DMS53 (cell line): ENCODE measurements at places on chromosomes 3 and 15.

DNA sequence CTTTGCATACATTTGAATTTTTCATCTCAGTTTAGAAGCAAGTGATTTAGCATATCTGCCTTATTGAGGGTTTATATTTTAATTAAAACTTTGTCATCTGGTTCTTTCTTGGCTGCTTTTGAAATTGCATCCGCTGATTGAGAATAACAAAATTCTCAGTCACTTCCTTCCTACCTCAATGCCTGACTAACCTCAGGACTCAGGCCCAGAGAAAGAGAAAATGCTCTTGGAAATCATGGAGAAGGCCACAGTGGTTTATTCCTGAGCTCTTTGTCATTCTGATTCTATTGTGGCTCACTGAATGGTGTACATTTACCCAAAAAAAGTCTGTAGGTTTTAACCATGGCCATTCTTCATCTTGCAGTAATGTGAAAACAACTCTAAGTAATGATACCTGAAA lies 533.9 kb downstream of the TBL1XR1 start:
- peak; percentile 22 for DNase-seq

DNA sequence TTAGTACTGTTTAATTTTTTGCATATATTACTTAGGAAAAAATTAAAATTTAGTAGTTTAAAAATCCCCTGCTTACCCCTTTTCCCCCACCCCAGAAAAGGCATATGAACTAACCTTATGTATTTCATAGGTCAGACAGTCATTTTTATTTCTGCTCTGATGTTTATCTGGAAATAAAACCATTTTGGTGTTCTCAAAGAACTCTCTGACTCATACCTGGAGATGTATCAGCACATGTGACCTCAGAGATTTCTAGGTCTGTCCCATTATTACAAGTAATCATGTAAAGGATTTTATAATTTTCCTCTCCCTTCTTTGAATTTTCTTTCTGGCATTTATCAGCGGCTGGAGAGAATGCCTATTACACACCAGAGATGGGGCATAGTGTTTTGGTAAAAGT lies 14.1 kb upstream of the CCR8 start:
- no peak for DNase-seq

GRCh38 chr3:42164656-42165055 lies 73.5 kb downstream of the TRAK1 start:
- DNase-seq: no peak

DNA sequence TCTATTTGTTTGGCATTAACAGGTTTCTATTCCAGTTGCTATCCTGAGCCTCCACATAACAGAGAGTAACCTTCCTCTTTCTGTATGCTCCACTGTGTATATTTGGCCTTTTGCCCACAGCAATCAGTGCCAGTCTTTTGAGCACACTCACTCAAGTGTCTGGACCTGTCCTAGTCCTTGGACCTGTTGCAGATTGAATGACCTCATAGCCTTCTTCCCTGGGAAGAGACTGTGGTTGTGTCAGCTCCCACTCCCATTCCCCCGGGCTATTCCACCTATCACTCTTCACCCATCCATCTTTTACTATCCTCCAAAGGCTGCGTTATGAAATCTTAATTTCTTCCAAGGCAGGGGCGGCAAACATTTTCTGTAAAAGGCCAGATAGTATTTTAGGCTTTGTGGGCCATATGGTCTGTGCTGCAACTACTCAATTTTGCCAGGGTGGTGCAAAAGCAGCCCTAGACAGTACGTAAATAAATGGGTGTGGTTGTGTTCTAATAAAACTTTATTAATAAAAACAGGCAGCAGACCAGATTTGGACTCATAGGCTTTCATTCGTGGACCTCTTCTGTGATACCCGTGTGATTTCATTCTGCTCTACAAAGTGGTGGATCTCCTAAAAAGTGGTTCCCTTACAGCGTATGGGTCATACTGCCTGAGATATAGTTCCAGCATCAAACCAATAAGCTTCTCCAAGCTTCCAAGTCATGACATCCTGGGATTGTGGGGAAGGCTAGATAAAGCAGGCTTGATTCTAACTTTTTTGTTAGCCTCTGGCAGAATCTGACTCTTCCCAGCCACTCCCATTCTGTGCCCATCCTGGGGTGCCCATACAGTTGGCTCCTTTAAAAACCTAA lies 57.4 kb downstream of the CDAN1 start:
- no peak for DNase-seq

- DNase-seq: no peak
Observed at GRCh38 chr15:73982222-73982962, 9.7 kb downstream of the STOML1 start.

DNA sequence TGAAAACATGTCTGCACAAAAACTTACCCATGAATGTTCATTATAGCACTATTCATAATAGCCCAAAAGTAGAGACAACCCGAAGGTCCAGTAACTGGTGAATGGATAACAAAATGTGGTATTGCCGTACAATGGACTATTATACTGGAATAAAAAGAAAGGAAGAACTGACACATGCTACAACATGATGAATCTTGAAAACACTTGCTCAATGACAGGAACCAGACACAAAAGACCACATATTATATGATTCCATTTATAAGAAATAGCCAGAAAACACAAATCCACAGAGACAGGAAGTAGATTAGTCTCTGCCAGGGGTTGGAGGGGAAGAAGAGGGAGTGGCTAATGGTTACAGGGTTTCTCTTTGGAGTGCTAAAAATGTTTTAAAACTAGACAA lies 18.3 kb downstream of the SHC4 start:
- DNase-seq: no peak

GRCh38 chr15:97874139-97874538 lies 86.4 kb upstream of the ARRDC4 start:
- DNase-seq: no peak

DNA sequence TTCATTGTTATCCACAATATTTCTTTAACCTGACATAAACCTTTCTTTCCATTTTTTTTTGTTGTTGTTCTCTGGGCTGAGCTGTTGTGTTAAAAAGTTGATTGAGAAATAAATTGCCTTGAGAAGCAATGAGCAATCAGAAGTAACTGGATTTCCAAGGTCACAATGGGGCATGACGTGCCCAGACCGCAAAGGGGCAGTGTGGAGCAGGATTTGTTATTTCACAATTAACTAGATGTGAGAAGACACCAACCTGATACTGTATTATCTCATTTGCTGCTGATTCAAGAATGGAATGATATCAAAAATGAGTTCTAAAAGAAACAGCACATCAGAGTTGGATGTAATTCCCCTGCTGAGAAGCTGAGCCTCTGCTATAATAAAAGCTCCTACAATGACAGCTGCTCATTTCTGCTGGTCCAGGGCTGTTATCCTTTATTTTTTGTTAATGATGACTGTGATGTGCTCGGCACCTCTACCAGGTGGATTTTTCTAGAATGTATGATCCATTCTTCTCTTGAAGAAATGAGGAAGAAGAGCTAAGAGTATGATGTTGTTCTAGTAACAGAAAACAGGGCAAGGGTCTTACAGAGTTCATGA lies 28.1 kb downstream of the CPNE4 start:
- DNase-seq: peak; percentile 57

DNA sequence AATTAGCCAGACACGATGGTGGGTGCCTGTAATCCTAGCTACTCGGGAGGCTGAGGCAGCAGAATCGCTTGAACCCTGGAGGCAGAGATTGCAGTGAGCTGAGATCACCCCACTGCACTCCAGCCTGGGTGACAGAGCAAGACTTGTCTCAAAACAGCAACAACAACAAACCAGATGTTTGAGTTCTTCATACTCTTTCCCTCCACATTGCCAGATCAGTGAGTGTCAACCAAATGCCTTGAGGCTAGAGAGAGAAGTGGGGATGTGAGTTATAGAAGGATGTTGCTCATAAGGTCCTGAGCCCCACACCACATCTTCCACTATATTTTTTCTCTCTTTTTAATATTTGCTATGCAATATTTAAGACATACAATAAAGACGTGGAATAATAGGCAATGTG lies 19.8 kb downstream of the MAPKBP1 start:
- DNase-seq: no peak

- DNase-seq: no peak
Observed at GRCh38 chr3:88301273-88301995, 151.7 kb downstream of the C3orf38 start.

- DNase-seq: no peak
Observed at GRCh38 chr3:99666201-99666600, 27.8 kb downstream of the COL8A1 start.

- peak; percentile 84 for DNase-seq
Observed at GRCh38 chr3:155745795-155746550, 1.1 kb upstream of the PLCH1 start.

DNA sequence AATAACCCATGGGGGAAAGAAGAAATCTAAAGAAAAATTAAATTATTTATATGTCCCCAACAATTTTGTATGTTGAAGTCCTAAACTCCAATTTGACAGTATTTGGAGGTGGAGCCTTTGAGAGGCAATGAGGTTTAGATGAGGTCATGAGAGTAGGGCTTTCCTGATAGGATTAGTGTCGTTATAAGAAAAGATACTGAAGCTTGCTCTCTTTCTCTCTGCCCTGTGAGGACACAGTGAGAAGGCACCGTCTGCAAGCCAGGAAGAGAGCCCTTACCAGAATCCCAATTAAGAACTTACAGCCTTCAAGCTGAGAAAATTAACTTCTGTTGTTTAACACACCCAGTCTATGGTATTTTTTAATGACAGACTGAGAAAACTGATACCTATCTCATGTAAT lies 16.1 kb upstream of the OR5AC2 start:
- DNase-seq: peak; percentile 3

DNA sequence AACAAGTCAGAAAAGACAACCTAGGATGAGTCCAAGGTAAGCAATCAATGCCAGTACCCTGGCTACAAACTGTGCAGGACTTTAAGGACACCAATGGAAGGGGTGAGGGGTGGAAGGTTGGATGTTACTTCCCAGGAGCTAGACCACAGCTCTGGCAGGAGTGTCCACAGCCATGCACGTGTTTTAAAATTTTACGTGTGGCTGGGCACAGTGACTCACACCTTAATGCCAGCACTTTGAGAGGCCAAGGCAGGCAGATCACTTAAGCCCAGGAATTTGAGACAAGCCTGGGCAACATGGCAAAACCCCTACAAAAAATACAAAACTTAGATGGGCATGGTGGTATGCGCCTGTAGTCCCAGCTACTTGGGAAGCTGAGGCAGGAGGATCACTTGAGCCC lies 14.7 kb upstream of the HDC start:
- DNase-seq: no peak

DNA sequence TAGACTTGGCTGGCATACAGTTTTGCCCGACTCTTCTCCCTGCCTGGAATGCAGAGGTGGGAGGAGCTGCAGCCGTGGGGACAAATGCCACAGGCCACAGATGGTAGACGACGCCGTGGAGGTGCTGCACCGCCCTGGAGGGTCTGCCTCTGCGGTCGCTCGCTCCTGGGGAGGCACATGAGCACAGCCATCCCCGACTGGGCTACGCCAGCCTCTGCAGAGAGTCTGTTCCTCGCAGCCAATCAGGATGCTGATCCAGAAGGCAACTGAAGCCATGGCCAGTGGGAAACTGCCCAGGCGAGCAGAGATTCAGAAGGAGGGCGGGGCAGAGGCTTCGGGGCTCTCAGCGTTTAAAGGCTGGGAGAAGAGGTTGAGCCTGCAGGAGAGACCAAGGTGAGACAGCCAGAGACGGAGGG lies 11.9 kb upstream of the LRRC15 start:
- DNase-seq: peak; percentile 78

- DNase-seq: peak; percentile 67
Observed at GRCh38 chr15:92845126-92845508, 55.0 kb upstream of the CHD2 start.

GRCh38 chr3:13470894-13471574 lies 9.1 kb upstream of the HDAC11 start:
- DNase-seq: peak; percentile 77

DNA sequence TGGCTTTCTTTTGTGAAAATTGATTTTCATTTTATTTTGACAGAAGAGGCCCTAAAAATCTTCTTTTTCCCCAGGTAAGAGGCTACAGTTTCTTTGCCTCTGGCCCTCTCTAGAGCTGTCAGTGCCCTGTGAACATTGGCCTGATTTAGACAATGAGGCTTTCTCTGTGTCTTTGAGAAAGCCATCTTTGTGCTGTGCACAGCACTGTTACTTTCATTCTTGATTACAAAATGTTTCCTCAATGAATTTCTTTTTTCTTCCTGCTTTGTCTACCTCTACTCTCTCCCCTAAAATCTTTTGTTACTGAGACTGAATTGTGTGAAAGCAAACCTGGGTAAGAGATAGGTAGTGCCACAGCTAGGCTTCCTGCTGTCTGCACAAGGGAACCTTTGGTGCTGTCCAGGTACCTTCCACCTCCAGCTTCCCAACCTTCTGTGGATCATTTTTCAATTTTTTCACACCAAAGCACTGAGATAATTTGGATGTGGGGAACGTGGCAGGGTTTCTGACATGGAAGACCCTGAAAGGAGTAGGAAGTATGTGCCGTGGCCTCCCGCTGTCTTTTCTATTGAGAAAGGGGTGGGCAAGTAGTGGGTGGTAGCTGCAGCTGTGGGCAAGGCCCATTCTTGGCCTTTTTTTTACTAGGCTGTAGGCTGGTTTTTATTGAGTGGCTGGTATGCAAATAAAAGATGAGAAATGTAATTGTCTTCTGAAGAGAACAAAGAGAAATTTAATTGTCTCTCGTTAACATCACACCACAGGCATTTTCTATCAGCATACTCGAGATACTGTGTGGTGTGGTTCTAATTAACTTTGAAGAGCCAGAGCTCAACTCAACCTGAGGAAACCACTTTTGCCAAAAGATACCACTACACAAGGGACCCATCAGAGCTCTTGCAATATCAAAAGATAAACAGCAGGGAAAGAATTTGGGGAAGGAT lies 21.0 kb downstream of the RAB8B start:
- DNase-seq: no peak

DNA sequence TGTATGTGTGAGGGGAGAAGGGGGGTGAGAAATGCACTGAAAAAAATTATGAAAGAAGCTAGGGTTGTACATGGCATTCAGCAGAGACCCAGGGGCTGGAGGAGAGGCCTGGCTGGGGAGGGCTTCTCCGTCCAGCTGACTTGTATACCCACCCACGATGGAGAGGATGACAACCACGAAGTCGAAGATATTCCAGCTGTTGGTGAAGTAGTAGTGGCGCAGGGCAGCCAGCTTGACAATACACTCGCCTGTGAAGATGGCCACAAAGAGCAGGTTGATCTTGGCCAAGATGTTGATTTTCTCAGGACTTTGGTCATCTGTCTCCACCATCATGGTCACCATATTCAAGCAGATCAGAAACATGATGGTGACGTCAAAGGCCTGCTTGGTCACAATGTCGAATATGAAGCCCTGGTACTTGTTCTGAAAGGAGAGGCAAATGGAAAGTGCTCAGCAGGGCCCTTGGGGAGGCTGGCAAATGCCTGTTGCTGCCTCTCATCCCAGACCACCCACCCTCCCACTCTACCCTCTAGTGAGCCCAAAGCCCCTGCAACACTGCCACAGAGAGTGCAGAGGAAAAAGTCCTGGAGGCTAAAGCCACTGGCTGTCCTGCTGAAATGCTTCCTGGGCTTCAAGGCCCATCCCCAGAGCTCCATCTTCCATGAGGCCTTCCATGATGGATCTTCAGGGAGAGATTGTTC lies 58.1 kb downstream of the EXOG start:
- no peak for DNase-seq

GRCh38 chr3:137194301-137194700 lies 236.5 kb downstream of the IL20RB start:
- no peak for DNase-seq
